Esophagus squamous epithelium (tissue), 5 donors: ENCODE measurements at places on chromosomes 7 and 10.

DNA sequence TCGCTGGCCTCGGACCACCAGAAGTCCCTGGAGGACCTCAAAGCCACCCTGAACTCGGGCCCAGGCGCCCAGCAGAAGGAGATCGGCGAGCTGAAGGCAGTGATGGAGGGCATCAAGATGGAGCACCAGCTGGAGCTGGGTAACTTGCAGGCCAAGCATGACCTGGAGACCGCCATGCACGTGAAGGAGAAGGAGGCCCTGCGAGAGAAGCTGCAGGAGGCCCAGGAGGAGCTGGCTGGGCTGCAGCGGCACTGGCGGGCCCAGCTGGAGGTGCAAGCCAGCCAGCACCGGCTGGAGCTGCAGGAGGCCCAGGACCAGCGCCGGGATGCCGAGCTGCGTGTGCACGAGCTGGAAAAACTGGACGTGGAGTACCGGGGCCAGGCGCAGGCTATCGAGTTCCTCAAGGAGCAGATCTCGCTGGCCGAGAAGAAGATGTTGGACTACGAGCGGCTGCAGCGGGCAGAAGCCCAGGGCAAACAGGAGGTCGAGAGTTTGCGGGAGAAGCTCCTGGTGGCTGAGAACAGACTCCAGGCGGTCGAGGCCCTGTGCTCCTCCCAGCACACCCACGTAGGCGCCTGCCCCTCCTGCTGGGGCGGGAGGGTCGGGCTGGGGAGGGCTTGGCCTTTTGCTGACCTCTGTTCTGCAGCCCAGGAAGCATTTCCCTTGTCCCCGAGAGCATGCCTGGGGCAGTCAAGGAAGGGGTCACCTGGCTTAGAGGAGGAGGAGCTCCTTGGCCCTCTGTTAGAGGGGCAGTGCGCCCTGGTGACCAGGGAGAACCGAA, 77.3 kb upstream of the GTF2IRD1 start:
- no peak for DNase-seq

GRCh38 chr7:76244781-76245391, 43.2 kb downstream of the SRRM3 start:
- DNase-seq, result no peak

- DNase-seq, result no peak
Observed at GRCh38 chr7:7190142-7190541, 7.8 kb downstream of the C1GALT1 start.

DNA sequence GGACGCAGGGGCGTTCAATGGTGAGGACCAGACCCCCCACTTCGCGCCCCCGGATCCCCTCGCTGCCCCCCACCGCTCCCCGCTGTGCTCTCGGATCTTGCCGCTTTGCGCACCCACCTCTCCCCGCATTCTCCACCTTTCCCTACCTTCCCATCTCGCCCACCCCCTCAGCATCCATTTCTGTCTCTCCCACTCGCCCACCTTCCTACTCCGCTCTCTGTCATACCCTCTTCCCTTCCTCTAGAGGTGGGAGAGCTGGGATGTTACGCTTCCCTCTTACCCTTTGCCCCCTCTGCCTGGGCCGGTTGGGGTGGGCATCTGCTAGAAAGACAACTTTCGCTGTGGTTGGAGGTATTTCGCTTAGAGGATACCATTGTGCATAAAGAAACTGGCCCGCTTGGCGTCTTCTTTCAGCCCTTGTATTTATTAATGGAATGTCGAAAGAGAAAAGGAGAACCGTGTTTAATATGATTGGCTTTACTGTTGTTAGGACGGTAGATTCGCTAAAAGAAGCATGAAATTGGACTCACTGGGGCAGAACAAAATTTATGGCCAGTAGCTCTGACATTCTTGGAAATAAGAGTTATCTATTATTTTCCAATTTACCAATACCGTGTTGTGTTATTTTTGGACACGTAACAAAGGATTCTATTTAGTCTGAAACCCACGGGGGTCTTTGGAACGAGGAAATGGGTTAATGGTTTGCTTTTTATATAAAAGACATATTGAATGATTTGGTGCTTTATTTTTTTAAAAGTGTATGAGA, 873 bp downstream of the PRKAR2B start:
- no peak for DNase-seq

- no peak for DNase-seq
Observed at GRCh38 chr10:50604809-50605208, 18.9 kb downstream of the SGMS1 start.

DNA sequence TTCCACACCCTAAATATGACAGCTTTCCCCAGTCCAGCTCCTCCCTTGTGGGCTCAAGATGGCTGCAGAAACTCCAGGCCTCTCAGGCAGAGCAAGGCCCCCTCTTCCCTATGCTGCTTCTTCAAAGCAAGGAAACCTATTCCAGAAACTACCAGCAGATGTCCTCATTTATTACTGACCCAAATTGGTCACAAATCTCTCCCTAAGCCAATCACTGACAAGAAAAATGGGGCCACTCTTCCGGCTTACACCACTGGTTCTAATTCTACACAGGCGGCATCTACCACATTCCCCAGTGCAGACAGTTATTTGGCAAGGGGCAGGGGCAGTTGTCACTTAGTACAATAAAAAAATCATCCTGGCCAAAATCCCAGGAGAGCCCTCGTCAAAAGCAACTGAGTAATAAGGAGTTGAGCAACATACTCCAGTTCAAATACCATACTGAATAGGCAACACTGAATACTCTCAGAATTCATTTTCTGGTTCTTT, 150.4 kb downstream of the SFMBT2 start:
- peak; percentile 3 for DNase-seq

GRCh38 chr7:106723398-106723797, 62.4 kb upstream of the CCDC71L start:
- no peak for DNase-seq

- no peak for DNase-seq
Observed at GRCh38 chr10:128883231-128884032, 583.6 kb upstream of the MGMT start.

DNA sequence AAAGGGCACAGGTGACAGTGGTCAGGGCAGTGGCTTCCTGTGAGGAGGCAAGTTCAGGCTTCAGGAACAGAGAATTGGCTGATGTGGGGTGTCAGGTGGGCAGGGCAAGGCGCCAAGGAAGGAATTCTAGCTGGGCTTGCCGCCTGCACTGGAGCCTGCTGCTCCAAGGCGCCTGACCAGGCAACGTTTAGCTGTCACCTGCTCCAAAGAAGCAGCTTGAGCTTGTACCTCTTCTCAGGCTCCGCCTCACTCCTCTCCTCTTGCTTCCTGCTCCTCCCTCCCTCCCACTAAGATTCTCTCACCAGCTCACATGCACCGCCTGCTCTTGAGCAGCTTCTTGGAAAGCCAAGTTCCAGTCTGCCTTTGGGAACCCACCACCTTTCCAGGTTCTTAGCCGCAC, 187.4 kb upstream of the GRB10 start:
- no peak for DNase-seq

- no peak for DNase-seq
Observed at GRCh38 chr10:122699796-122700455, at the start of gene C10orf120. Gene C10orf120, minus strand, starts transcription at chr10:122699846. Its CDS starts 56 bp downstream, at chr10:122699790.

DNA sequence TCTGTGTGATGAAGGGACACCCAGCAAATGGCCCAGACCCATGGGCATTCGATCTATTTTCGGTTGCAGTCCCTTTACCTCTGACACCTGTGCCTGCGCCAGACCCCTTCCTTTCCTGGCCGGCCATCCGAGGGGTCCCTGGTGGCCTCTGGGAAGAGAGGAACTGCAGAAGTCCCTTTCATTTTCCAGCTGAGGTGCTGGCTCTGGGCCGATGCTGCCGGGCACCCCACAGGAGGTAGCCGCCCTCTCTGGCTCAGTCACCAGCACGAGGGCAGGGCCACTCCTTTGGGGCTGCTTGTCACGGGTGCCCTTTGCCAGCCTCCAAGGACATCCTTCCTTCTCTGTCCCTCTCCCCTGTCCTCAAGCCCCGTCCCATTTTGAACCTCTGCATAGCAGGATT, 4.2 kb upstream of the ELN start:
- no peak for DNase-seq

- no peak for DNase-seq
Observed at GRCh38 chr10:88848499-88848898, 3.1 kb downstream of the ANKRD22 start.

GRCh38 chr10:116741391-116742351, 695 bp downstream of the HSPA12A start:
- DNase-seq, result no peak

GRCh38 chr10:22557321-22557720, 157.1 kb downstream of the PIP4K2A start:
- no peak for DNase-seq

- no peak for DNase-seq
Observed at GRCh38 chr7:72035266-72035665, 376.9 kb downstream of the CALN1 start.

- no peak for DNase-seq
Observed at GRCh38 chr7:25549271-25549921, 321.1 kb upstream of the NPVF start.

- no peak for DNase-seq
Observed at GRCh38 chr10:133133471-133134231, 26.4 kb upstream of the KNDC1 start.

DNA sequence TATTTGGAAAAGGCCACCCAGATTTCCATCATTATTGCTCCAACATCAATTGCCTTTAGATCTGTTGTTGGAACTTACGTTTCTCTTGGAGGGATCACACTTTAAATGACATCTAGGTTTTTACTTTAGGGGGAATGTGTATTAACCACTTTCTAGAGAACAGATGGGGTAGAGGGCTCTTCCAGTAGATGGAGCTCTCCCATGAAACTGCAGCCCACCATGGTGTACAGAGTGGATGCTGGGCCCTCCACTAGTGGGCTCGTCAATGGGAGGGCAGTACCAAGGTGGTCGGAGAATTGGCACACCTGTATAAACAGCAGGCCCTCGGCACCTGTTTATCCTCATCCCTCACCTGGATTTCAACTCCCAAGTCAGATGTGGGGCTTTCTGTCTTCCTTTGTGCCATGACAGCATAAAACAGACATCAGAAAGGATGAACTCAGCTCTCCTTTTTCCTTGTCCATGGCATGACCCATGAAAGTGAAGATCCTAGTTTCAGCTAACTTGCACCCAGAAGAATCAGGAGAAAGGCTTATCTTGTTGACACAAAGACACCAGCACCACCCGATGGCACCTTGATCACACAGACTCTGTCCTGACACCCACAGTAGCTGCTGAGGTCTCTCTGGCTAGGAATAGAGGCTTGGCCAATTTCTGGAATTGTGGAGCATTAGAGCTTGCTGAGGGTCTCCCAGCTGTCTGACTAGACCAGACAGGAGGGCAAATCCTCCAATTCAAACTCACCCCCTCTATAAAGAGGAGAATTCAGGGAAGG, 150.5 kb downstream of the CYP26A1 start:
- DNase-seq, result no peak

- no peak for DNase-seq
Observed at GRCh38 chr7:53744403-53744760, 708.9 kb downstream of the POM121L12 start.

DNA sequence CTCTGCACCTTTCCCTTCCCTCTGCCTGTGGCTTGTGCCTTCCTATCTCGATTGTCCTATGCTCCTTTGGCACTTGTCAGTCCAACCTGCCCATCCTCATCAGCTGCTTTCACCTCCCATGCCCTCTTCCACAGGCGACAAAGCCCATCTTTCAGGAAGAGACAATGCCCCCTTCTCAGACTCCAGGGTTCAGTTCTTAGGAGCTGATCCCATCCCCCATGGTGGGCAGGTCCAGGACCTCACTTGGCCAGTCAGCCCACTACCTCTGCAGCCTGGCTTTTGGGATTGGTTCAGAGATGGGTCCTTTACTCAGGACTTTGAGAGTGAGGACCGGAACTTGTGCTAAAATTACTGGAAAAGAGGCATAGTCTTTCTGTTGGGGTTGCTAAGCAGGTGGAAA, 74.0 kb upstream of the NANOS1 start:
- no peak for DNase-seq

DNA sequence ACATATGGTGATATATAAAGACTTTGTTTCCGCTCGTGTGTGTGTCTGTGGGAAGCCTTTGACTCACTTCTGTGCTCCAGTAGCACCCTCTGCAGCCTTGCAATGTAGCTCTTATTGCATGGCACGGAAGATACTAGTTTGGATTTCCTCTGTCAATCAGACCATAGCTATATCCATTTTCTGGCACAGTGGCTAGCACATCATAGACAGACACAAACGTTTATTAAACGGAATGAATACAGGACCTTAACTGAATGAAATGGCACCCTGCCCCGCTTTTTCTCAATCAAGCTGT, 124.0 kb upstream of the PTPN20 start:
- no peak for DNase-seq

DNA sequence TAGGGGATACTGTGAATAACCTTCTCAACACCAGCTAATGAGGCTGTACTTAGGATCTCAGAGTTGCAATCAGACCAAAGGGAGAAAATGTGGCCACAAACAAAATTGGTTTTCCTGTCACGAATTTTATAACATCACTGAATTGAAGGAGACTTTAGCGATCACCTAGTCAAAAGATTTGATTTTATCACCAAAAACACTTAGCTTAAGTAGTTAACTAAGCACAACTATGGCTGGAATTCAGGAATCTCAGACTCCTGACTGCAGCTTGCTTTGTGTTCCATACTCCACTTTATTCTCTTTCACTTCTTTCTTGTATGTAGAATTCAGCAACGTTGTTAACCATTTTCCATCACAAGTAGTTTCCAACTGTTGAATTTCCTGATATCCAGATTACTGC, 152.0 kb downstream of the SLC16A9 start:
- no peak for DNase-seq

- DNase-seq, result no peak
Observed at GRCh38 chr10:47022311-47023131, 111.3 kb downstream of the PTPN20 start.

DNA sequence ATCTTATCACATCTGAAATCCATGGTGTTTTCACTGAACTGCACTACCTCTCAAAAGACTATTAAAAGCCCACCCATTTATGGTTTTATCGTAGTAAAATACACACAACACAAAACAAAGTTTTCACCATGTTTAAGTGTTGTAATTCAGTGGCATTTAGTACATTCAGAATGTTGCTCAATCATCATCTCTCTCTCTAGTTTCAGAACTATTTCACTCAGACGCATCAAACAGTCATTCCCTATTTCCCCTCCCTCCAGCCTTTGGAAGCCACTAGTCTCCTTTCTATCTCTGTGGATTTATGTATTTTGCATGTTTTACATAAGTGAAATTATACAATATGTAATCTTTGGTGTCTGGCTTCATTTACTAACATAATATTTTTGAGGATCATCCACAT, 332.6 kb downstream of the TNS3 start:
- no peak for DNase-seq

DNA sequence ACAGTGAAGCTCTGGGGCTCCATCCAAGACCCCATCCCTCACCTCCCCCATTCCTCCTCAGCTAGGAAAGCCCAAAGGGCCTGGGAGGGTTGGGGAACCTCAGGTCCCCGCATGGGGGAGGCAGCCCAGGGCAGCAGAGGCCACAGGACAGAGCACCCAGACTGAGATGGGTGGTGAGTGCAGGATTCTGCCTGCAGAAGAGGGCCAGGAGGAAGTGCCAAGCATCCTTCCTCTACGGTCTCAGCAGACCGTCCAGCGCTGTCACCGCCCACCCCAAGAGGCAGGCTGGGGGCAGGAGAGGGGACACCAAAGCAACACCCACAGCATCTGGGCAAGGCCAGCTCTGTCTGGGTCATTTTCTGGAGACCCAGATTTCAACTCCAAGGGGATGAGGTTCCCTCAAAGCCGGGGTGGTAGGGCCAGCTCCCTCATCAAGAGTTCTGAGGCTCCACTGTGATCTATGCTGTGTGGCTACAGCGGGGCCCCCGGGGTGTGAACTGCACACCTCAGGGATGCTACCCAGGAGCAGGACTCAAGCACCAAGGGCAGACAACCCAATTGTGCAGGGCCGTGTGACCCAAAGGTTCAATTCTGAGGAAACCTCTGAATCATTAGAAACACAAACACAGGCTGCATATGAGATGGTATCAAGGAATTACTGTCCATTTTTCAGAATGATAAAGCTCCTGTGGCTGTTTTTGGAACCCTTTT, 46.8 kb downstream of the CAMK2B start:
- DNase-seq, result no peak

GRCh38 chr10:35857860-35858259, 215.8 kb upstream of the FZD8 start:
- no peak for DNase-seq
